NAMALWA (cell line): ENCODE measurements at places on chromosomes 5 and 9.

DNA sequence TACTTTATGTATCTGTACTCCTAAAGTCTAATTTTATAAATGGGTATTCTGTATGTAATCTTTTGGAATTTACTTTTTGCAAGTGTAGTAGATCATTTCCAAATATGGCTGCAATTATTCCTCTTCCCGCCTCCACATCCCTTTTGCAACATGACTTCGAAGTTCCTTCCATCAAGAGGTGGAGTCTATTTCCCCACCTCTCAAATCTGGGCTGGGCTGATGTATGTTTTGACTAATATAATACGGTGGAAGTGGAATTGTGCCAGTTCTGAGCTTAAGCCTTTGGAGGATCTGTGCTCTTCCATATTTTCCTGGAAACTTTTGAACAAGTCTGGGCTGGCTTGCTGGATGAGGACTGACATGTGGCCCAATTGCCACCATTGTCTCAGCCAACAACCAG lies 155.9 kb downstream of the FGF18 start:
- DNase-seq: no peak

DNA sequence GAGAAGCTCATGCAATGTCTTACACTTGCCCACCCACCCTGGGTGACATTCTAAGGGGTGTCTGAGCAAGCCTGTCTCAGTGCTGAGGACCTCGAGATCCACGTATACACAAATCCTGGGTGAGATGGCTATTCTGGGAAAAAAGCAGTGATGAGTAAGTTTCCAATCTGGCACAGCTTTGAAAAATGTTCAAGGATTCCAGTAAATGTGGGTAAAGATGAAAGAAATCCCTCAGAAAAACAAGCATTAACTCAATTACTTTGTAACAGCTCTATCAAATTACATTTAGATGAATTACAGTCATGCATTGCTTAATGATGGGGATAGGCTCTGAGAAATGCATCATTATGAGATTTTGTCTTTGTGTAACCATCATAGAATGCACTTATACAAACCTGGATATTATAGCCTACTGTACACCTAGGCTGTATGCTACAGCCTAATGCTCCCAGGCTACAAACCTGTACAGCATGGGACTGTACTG lies 26.9 kb downstream of the GOLM1 start:
- no peak for DNase-seq

DNA sequence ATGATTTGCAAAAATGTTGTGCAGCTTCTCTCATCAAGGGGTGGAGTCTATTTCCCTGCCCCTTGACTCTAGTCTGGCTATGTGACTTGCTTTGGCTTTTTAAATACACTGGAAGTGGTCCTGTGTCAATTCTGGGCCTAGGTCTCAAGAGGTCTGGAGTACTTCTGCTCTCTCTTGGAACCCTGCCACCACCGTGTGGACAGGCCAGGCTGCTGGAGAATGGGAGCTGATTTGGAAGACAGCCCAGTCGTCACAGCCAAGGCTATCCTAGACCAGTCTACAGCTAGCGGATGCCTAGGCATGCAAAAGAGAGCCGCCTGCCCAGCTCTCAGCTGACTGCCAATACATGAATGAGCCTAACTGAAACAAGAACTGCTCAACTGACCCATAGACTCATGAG lies 56.7 kb upstream of the CLINT1 start:
- DNase-seq: no peak

GRCh38 chr5:148623741-148624140 lies 30.6 kb downstream of the HTR4 start:
- no peak for DNase-seq

GRCh38 chr9:126647585-126648411 lies 34.1 kb downstream of the LMX1B start:
- no peak for DNase-seq

- DNase-seq: no peak
These were observed 48.9 kb downstream of the BOD1 start for GRCh38 chr5:173567548-173567947.

- no peak for DNase-seq
These were observed 12.9 kb downstream of the PHYHD1 start for GRCh38 chr9:128933731-128934130.

GRCh38 chr5:57482671-57483106 lies at the start of gene ACTBL2:
ACTBL2 (minus strand) TSS chr5:57482811; CDS start chr5:57482707, 104 bp downstream.
- no peak for DNase-seq

DNA sequence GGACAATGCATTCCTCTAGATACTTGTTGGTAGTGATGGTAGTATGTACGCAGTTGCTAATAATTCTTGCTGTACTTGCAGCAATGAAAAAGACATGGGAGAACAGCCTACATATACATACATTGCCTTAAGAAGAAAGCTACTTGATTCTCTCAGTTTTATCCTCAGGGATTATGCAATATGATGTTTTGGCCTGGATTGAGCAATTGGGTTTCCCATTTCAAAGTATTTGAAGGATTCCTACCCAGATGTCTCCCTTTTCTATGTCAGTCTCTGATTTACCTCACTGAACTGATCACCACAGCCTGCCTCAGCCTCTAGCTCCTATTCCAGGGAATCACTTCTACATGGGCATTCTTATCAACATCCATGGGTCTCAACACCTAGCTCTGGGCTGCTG lies 210.1 kb upstream of the CDH10 start:
- no peak for DNase-seq

DNA sequence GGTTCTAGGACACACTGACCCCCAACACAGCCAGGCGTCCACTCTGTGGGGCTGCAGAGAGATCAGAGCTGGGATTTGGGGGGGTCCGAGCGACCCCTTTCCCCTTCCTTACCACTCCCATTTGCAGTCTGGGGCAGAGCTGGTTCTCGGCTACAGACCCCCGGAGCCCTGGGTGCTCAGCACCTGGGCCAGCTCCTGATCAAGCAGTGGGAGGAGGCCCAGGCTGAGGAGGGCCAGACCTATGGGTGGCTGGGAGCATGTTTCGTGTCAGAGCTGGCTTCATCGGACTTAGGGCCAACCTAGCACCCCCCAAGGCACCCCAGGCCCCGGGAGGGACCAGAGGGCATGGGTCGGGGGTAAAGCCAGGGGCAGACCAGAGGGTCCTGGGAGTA lies 7.6 kb downstream of the GRIN1 start:
- DNase-seq: peak; percentile 38

GRCh38 chr5:153809166-153809565 lies 229.5 kb downstream of the FAM114A2 start:
- no peak for DNase-seq

GRCh38 chr5:91228188-91228587 lies 154.9 kb downstream of the ARRDC3 start:
- no peak for DNase-seq

- no peak for DNase-seq
These were observed 133.4 kb downstream of the SLC12A2 start for GRCh38 chr5:128216860-128217531.

DNA sequence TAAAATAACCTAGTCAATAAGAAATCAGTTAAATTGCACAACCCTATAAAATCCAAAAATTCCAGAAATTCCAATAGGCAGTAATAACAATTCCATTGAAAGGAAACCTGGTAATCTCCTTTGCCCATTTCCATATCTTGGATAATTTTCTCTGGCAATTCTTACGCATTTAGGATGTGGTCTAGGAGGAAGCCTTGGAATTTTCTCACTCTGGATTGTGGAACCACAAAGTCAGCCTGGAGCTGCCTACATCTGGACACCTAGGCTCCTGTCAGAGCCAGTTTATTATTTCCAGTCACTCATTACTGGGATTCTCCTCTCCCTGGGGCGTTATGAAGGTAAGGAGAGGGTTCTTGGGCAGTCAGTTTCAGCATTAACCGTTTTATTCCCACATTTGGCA lies 40.3 kb upstream of the GNE start:
- no peak for DNase-seq

- DNase-seq: no peak
These were observed 36.8 kb downstream of the ERGIC1 start for GRCh38 chr5:172870715-172871461.

GRCh38 chr9:121744002-121744686 lies 92.7 kb downstream of the DAB2IP start:
- peak; percentile 85 for DNase-seq

DNA sequence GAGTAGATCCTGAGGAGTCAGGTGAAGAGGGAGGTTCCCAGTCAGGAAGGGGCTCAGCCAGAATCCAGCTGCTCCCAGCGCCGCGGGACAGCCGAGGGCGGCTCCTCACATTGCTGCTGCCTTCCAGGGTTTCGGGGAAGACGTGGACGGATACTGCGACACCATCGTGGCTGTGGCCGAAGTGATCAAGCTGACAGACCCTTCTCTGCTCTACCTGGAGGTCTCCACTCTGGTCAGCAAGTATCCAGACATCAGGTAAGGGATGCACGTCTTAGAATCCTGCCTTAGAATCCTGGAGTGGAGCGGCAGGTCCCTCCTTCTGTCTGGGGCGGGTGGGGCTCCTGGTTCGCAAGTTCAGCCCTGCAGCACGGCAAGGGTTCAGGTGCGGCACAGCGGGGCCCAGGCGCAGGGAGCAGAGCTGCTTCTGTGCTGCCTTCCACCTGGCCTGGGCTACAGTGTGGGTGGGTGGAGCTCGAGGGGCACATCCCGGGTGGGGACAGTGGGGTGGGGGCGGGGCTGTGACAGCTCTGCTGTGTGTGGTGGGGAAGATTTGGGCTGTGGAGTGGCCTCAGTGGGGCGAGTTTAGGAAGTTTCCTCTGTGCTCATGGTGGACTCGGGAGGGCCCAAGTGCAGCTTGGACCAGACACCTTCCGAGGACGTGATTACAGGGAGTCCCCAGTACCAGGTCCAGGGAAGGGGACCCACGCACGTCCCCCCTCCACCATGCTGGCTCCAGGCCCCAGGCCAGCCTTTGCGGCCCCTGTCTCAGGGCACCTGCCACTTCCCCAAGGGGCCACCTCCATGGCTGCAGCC lies 22.8 kb downstream of the EXOC3 start:
- DNase-seq: no peak

GRCh38 chr5:38466424-38467189 lies 89.8 kb downstream of the LIFR start:
- no peak for DNase-seq

- DNase-seq: no peak
These were observed 423.0 kb upstream of the BRINP1 start for GRCh38 chr9:119792242-119792641.

DNA sequence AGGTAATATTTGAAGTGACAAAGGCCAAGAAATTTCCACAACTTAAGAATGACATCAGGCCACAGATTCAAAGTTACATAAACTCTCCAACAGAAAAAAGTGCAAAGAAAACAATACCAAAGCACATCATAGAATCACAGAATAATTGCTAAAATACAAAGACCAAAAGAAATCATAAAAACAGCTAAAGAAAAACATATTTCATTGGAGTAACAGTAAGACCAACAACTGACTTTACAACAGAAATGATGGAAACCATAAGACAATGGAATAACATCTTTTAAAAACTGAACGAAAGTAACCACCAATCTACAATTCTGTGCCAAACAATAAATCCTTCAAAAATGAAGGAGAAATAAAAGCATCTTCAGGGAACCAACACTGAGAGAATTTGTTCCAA lies 38.3 kb downstream of the ZDHHC21 start:
- DNase-seq: peak; percentile 5

GRCh38 chr5:2260211-2261003 lies 377.7 kb upstream of the IRX4 start:
- DNase-seq: no peak

GRCh38 chr5:120260651-120261050 lies 203.4 kb upstream of the PRR16 start:
- DNase-seq: no peak

DNA sequence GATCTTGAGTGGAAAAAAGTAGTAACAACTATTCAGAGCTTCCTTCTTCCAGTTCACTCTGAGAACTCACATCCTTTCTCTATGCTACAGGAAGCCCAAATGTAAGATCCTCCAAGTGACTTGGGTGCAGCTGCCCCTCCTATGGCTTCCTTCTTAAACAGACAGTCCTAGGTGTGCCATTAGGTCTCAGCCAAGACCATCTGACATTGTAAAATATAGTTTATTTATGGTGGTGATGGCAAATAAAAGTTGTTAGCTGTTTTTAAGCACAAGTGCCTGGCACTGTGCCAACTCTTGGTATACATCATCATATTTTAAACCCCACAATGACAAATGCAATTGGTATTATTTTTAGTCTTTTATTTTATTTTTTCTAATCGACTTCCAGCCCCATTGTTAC lies 58.1 kb downstream of the TMEM252 start:
- DNase-seq: peak; percentile 7

DNA sequence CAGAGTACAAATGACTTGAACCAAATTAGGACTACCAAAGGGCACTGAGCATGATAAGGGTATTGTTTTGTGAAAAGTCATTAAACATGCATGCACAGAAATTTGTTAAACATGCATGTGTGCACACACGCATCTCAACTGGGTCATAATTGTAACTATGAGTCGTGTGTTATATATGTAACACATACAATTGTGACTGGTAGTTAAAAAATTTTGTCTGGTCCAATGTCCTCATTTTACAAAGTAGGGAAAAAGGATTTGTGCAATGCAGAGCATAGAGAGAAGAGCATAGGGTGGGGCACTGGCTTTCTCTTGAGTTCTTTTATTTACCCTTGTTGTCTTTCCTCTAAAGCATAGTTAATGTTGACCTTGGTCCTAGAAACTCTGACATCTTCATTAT lies 19.3 kb upstream of the IGFBPL1 start:
- DNase-seq: no peak

DNA sequence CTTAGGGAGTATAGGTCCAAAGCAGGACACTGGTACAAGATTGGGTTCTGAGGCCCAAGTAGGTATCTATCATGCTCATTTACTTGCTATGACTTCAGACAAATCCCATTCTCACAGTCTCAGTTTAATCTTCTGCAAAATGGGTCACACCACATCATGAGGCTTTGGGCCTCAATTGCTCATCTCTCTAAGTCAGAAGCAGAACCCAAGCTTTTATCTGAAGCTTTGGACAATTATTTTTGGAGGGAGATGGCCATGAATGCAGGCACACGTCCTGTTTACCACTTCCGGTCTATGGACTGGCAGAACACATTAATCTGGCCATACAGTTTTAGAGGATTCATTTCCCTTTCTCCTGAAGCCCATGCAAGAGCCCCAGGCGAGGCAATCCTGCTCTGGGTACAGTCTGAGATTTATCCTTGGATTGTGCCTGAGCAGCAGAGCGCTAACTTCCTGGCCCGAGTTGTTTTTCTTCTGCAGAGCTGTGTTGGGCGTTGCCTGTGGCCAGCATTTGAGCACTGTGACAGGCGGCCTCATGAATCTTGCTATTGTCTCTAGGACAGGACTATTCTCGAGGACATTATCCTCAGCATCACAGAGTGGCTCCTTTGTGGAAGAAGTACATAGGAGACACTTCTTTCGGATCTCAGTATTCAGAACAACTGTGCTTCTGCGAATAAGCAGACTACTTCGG lies 16.1 kb downstream of the SLC22A4 start:
- DNase-seq: no peak

- DNase-seq: no peak
These were observed 179.0 kb upstream of the CDH9 start for GRCh38 chr5:27217155-27217956.

DNA sequence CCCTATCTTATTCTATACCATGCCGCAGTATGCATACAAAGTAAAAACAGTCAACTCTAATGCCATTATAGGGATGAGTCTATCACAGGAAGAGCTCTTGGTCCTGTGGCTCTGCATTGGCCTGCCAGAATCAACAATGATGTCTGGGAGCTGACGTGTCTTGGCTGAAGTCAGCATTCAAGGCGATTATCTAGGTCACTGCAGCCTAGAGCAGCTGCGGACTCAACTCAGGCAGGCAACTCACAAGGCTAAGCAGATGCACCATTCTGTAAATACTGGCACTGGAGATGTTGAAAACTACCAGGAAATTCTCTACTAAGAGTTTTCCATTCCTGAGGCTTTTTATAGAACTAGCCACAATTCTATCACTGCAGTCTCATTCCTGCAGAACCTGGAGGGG lies 13.3 kb downstream of the SPATA9 start:
- DNase-seq: no peak
